Spinal cord (tissue), 10 donors: ENCODE measurements at places on chromosomes 4 and X. TPM values are rescaled to one million over a fixed set of nuclear protein-coding genes. Genes with fewer than 3 reads are reported as not detected.
A peak's percentile ranks its signal among the peaks of the same experiment; 100 is the strongest.

- DNase-seq: no peak
- H3K27ac ChIP-seq: no peak overlapping the region
- no peak overlapping the region for H3K4me3 ChIP-seq
Measured at GRCh38 chr4:16909281-16909680, 10.8 kb upstream of the LDB2 start.

The HAND2 gene
- not detected for total RNA-seq

The CPE gene
- 592 TPM for total RNA-seq

The MRPL1 gene
- 32.5 TPM for total RNA-seq

The NAP1L2 gene
- 18.0 TPM for total RNA-seq

The SLC30A9 gene
- total RNA-seq: 98.7 TPM

GRCh38 chr4:68518889-68519288 lies 57.2 kb downstream of the UGT2B17 start:
- H3K36me3 ChIP-seq: no peaks in the 10 kb centered on the region
- no peaks in the 10 kb centered on the region for H3K27me3 ChIP-seq
- no peak overlapping the region for H3K4me3 ChIP-seq
- H3K4me1 ChIP-seq: no peaks in the 10 kb centered on the region
- no peak overlapping the region for H3K27ac ChIP-seq

DNA sequence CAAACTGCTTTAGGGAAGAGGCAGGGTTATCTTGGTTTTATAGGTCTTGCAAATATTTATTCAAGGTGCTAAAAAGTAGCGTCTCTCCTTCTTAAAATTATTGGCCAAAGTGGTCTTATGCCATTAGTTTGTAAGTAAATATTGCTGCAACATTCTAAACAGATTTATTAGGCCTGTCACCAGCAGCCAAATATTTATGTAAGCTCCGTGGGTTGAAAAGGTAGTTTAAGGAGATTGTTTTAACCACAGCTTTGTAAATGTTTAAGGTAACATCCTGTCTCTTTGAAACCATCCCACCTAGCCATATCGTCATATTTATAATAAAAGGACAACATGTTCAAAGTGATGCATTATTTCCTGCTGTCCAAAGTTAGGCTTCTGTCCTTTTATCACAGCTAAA lies 210.1 kb upstream of the LNX1 start:
- H3K36me3 ChIP-seq: no peaks in the 10 kb centered on the region
- H3K4me3 ChIP-seq: no peak overlapping the region
- DNase-seq: no peak
- H3K4me1 ChIP-seq: no peaks in the 10 kb centered on the region

DNA sequence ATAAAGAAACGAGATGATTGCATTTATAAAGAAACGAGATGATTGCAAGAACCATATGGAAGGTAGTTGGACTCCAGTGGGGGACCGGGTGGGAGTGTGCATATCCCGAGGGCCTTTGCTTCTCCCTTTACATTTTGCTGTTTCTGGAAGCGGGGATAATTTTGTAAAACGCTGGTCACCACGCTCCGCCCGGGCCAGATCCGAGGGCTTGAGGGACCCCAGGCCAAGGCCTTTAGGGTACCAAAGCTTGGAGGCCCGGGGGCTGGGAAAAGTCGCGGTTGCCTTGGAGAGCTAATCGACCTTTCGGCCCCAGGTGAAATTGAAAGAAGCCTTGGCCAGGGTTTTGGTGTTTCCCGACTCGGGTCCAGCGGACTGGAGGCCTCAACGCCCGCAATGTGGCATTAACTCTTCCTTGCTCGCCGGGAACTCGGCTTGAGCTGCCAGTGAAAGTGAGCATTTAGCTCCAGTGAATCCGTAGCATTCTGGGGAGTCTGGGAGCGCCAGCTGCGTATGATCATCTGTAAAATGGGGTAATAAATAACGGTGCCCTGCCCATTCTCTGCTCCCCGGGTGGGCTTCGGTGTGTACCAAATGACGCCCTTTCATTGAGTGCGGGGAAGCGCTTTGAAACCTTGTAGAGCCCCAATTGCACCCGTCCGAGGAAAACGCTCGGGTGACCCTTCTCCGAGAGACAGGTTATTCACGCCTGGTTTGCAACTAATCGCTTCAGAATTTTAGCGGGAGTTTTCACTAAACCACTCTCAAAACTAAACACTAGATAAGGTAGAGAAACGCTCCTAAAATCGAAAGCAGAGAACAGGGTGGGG lies 4.5 kb downstream of the NKX3-2 start:
- peaks cover 96% of the 10 kb centered on the region for H3K27me3 ChIP-seq
- H3K27ac ChIP-seq: no peak overlapping the region
- H3K36me3 ChIP-seq: no peaks in the 10 kb centered on the region
- H3K4me3 ChIP-seq: no peak overlapping the region
- DNase-seq: no peak
- peaks cover 58% of the 10 kb centered on the region for H3K4me1 ChIP-seq

- H3K36me3 ChIP-seq: peaks cover 25% of the 10 kb centered on the region
- no peak for DNase-seq
- peaks cover 15% of the 10 kb centered on the region for H3K4me1 ChIP-seq
- H3K4me3 ChIP-seq: no peak within 1 kb of the TSS
- H3K27ac ChIP-seq: no peak within 1 kb of the TSS
Measured at GRCh38 chrX:71618303-71618721, at the start of gene CXCR3. TSS of gene CXCR3 (minus strand) at chrX:71618511. CDS start at chrX:71618449, 62 bp downstream.

GRCh38 chr4:115126491-115126890 lies 13.1 kb upstream of the NDST4 start:
- no peak overlapping the region for H3K27ac ChIP-seq
- no peaks in the 10 kb centered on the region for H3K4me1 ChIP-seq
- H3K27me3 ChIP-seq: no peaks in the 10 kb centered on the region
- no peak overlapping the region for H3K4me3 ChIP-seq
- DNase-seq: no peak

The CYSLTR1 gene
- 20.2 TPM for total RNA-seq

- H3K27me3 ChIP-seq: no peaks in the 10 kb centered on the region
- no peaks in the 10 kb centered on the region for H3K4me1 ChIP-seq
- H3K36me3 ChIP-seq: no peaks in the 10 kb centered on the region
- H3K4me3 ChIP-seq: no peak overlapping the region
- no peak for DNase-seq
Measured at GRCh38 chr4:173192375-173193162, 24.0 kb downstream of the GALNT7 start.

GRCh38 chrX:20116577-20117240 lies at the start of gene MAP7D2:
TSS of gene MAP7D2 (minus strand) at chrX:20116907. CDS start at chrX:20116879, 28 bp downstream.
- H3K27me3 ChIP-seq: peaks cover 51% of the 10 kb centered on the region
- H3K4me1 ChIP-seq: peaks cover 8% of the 10 kb centered on the region
- peak; percentile 75 for DNase-seq
- no peaks in the 10 kb centered on the region for H3K36me3 ChIP-seq
- H3K27ac ChIP-seq: no peak within 1 kb of the TSS
- peak within 1 kb of the TSS; percentile 24 for H3K4me3 ChIP-seq

DNA sequence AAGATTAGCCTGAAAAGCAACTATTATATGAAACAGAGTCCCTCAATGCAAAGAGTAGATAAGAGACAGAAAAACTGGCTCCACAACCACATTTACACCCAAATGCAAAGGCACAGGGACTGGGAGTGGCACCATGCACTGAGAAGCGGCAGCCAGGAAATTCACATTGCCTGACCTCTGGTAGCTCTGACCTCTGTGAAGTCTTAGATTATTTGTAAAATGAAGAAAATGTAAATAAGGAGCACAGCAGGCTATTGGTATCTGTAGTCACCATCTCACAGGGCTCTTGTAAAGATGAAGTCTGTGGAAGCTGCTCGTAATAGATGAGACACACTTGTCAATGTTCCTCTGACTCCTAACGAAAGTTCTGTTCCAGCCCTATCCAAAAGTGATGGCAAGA lies 69.7 kb downstream of the FAT1 start:
- H3K4me3 ChIP-seq: no peak overlapping the region
- H3K27me3 ChIP-seq: no peaks in the 10 kb centered on the region
- H3K27ac ChIP-seq: no peak overlapping the region
- no peaks in the 10 kb centered on the region for H3K36me3 ChIP-seq
- peaks cover 7% of the 10 kb centered on the region for H3K4me1 ChIP-seq

The USP17L15 gene
- total RNA-seq: not detected

- no peak for DNase-seq
- no peaks in the 10 kb centered on the region for H3K4me1 ChIP-seq
- no peaks in the 10 kb centered on the region for H3K36me3 ChIP-seq
- H3K27ac ChIP-seq: no peak overlapping the region
- no peaks in the 10 kb centered on the region for H3K27me3 ChIP-seq
Measured at GRCh38 chrX:66677430-66677829, 38.6 kb upstream of the EDA2R start.

DNA sequence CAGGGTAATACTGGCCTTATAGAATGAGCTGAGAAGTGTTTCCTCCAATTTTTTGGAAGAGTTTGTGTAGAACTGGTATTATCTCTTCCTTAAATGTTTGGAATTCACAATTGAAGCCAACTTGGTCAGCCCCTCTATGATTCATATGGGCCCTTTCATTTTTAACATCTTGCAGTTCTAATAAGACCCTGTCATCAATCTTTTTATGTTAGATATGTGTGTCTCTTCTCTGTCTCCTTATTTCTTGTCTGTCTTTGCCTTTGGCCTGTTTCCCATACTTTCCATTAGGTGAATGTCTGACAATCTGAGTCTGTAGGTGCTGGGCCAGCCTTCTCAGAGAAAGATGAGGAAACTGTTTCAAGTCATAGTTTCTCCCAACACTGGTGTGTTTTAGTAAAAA lies 88.7 kb downstream of the SLC16A2 start:
- no peak for DNase-seq
- H3K27me3 ChIP-seq: peaks cover 2% of the 10 kb centered on the region
- H3K4me1 ChIP-seq: no peaks in the 10 kb centered on the region
- H3K36me3 ChIP-seq: no peaks in the 10 kb centered on the region

DNA sequence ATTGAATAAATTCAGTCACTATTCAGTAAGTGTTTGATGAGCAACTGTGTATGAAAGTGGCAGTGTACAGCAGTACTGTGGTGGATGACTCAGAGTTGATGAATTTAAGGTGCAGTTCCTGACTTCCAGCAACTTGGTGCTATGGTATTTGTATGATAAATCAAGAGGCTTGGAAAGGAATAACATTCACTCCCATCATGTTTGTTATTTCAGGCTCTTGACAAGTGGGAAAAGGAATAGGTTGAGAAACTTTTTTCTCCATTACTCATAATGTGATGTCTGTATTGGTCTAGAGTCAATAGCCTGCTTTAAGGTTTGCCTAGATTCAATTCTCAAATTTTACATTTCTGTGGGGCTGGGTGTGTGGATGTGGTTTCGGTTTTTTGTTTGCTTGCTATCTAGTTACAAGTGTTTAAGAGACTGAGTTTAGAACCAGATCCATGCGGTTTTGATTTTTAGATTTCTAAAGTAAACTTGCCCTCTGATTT lies 35.1 kb upstream of the CYP2U1 start:
- H3K36me3 ChIP-seq: no peaks in the 10 kb centered on the region
- no peak overlapping the region for H3K4me3 ChIP-seq
- H3K27me3 ChIP-seq: no peaks in the 10 kb centered on the region

The OSTC gene
- total RNA-seq: 162 TPM

DNA sequence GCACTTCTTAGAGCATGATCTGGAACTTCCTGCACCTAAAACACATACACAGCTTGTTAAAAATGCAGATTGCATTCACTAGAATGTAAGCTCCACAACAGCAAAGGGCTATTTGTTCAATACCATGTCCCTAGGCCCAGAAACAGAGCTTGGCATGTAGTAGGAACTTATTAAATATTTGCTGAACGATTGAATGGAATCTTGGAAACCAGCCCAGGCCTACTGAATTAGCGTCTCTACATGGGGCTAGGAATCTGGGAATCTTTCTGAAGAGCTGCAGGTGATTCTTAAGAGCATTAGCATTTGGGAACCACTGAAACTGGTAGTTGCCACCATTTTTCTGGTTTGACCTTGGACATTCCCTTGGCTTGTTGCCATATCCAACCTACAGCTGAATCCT lies 234.1 kb downstream of the STIM2 start:
- no peaks in the 10 kb centered on the region for H3K27me3 ChIP-seq
- no peaks in the 10 kb centered on the region for H3K36me3 ChIP-seq
- no peak for DNase-seq
- no peak overlapping the region for H3K27ac ChIP-seq
- peaks cover 15% of the 10 kb centered on the region for H3K4me1 ChIP-seq

DNA sequence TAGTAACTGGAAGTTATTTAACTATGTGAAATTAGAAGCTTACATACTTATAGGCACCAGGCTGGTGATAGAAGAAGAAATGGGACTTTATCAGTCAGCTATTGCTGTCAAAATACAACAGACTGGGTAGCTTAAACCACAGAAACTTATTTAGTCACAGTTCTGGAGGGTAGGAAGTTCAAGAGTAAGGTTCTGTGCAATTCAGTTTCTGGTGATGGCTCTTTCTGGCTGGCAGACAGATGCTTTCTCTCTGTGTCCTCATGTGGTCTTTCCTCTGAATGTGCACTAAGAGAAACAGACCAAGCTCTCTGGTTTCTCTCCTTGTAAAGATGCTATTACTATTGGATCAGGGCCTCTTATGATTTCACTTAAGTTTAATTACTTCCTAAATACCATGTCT lies 92.1 kb upstream of the ANKRD50 start:
- no peak for DNase-seq
- no peaks in the 10 kb centered on the region for H3K27me3 ChIP-seq
- no peaks in the 10 kb centered on the region for H3K4me1 ChIP-seq

The RNF212 gene
- 3.9 TPM for total RNA-seq

DNA sequence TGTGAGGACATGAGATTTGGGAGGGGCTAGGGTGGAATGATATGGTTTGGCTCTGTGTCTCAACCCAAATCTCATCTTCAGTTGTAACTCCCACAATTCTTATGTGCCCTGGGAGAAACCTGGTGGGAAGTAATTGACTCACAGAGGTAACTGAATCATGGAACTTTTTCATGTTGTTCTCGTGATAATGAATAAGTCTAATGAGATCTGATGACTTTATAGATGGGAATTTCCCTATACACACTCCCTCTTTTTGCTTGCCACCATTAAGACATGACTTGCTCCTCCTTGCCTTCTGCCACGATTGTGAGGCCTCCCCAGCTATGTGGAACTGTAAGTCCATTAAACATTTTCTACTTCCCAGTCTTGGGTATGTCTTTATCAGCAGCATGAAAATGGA lies 253.2 kb upstream of the GK2 start:
- no peak for DNase-seq
- H3K27ac ChIP-seq: no peak overlapping the region
- H3K36me3 ChIP-seq: no peaks in the 10 kb centered on the region
- no peaks in the 10 kb centered on the region for H3K4me1 ChIP-seq
- no peaks in the 10 kb centered on the region for H3K27me3 ChIP-seq

DNA sequence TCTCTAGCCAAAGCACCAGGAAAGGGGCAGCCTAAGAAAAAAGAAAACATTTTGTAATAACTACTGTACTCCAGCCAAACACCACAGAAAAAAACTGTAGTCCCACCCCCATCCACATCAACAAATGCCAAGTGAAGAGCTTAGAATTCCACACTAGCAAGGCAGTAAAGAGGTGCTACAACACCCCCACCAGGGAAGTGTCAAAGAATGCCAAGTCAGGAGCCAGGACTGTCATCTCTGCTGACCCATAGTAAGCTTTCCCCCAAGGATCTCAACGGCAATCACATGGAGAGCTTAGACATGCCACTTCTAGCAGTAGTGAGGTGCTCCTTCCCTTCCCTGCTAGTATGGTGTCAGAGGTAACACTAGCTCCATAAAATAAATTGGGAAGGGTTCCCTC lies 34.4 kb upstream of the CCDC160 start:
- H3K4me3 ChIP-seq: no peak overlapping the region
- no peaks in the 10 kb centered on the region for H3K27me3 ChIP-seq
- H3K27ac ChIP-seq: no peak overlapping the region
- H3K36me3 ChIP-seq: no peaks in the 10 kb centered on the region
- no peaks in the 10 kb centered on the region for H3K4me1 ChIP-seq
